ENCODE measurements at places on chromosomes 5 and 9.

- no peak for DNase-seq
These were observed 4.0 kb upstream of the RHOBTB3 start for GRCh38 chr5:95726811-95727763.

DNA sequence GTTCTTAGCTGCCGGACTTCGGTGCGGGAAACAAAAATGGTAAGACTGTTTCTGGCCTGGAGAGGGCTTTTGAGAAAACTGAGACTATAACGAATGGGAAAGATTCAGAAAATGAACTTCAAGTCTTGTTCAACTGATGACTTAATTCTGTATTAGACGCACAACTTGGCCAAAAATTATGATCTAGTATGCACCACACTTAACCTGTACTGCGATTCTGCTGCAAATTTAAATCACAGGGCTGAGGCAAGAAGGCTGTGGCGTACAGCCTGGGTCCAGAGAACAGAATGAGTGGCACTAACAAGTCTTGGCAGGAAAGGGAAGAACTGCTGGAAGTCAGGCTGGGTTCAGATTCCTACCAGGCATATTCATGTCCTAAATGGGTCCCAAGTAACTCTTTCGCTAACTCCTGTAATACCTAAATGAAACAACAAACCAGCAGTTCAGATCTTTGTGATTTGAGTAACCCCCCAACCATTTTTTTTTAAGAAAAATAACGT is 781 bp upstream of the COL23A1 start:
- DNase-seq = no peak

DNA sequence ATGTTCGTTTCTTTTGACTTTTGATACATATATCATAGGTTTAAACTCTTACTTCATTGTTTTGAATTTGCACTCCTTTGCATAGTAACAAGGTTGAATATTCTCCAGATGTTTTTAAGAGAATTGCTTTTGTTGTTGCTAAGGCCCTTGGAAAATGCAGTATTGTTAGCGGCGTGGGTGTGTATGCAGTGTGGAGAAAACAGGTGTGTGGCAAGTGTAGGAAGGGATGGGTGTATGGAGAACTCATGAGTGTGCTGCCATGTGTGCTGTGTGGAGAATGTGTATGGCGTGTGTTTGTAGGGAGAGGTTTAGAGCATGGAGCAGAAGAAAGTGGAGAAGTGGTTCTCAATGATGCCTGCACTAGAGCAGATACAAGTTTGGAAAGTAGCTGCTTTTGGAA is 87.3 kb downstream of the WWC1 start:
- DNase-seq = no peak

DNA sequence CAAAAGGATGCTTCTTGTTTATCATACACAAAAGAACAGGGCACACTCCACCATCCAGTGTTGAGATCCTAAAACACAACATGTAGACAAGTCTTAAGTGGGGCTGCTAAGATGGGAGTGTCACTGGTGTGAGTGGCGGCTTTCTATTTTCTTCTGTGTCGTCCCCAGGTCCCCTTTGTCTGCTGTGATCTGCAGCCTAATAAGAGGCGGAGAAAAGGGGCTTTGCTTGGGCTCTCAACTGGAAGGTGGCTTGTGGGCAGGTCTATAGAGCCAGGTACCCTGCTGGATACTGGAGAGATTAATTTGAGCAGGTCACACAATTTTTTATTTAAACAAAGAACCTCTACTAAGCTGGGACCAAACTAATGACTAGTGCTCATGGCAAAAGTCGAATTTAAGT is 126.1 kb upstream of the SAP30L start:
- DNase-seq = no peak

DNA sequence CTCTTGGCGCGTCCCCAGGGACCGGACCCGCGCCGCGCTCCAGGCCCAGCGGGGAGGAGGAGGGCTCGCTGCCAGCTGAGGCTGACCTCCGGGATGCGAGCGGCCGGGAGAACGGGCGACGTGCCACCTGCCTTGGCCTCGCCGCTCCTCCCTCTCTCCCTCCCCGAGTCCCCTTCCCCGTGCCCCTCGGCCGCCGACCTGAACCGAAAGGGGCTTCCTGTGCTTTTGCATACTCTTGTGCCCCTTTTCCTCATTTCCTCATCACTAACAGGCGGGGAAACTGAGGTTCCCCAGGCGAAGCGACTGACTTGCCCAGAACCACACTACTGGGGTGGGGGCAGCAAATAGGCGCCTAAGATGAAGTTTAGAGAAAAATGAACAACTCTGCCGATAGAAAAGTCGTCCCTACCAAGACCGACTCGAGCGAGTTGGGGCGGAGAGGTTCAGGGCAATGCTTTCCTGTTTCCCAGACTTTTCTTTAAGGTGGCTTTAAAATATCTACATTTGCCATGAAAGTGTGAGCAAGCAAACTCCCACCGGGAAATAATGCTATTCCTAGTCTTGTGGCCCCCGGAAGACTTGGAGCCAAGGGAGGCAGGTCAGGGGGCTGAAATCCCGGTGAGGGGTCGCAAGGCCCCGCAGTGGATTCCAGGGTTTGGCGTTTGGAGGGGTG is 580 bp upstream of the DUSP1 start:
- no peak for DNase-seq

GRCh38 chr5:180090769-180091546 is 19.4 kb upstream of the RNF130 start:
- no peak for DNase-seq

GRCh38 chr5:100479079-100479688 is 56.0 kb upstream of the FAM174A start:
- DNase-seq = no peak

DNA sequence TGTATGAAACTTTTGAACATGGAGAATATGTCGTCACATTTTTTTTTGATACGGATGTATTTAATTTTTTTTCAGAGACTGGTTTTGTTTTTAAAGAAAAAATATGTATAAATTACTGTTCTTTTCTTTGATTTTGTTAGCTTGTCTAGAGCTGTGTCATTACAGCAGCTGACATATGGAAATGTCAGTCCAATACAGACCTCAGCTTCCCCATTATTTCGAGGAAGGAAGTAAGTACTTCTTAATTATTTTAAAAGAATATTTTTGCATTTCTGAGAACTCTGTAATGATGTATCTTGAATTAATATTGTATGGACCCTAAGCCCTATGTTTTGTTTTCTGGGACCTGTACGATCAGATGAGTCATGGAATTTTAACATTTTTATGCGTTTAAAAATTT is 7.6 kb downstream of the TENT2 start:
- DNase-seq = no peak

DNA sequence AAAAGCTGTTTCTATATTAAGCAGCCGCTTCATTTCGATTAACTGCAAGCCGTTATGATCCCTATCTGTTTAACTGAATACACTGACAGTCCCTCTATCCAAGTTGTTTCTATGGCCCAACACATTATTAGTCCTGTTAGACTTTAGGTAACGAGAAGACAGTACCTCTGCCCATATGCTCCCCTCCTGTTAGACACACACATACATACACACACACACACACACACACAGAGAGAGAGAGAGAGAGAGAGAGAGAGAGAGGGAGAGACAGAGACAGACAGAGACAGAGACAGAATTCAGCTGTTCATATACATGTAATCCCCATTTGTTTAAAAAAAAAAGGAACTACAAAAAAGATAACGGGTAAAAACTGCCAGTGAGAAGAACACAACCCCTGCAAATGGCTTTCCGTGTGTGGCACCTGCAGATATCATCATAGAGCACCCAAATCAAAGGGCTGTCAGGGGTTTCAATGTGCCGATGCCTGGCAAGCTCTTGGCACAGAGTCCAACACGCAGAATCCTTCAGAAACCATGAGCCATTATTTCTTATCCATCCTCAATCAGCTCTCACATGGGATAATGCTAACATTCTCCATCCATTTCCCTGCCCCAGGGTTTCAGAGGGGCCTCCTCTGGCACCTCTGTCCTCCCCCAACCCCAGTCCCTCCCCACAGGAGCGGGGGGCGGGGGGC is 144.0 kb downstream of the MYO10 start:
- DNase-seq = no peak

DNA sequence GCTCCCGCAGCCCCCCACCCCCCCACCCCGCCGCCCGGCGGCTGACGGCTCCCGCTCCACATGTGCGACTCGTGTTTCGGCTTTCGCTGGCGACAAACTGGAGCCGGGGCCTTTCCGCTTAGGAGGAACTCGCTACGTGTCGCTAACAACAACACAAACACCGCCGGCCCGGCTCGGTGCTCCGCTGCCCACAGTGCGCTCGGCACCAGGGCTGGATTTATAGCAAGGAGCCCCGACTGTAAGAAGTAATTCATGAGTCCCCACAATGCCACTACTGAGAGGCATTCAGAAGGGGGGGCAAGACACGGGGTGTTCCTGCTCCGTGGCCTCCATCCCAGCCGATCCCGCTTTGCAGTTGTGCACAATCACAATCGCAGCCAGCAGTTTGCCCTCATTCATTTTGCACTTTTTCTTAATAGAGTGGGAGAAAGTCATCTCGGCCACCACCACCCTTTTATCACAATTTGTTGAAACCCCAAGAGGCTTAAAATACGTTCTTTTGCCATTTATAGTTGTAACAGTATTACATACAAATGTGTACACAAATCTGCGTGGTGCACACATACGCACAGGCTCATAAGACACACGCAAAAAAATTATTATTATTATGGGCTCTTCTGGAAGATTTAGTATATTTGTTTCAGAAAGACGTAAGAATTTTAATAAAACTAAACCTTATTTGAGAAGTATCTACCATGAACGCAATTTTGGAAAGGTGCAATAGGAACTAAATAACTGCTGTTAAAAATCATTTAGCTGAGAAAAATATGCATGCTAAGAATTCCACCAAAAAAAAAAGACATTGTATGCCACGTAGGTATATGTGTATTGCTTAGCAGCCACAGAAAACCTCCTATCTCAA is 48.1 kb downstream of the EBF1 start:
- no peak for DNase-seq

DNA sequence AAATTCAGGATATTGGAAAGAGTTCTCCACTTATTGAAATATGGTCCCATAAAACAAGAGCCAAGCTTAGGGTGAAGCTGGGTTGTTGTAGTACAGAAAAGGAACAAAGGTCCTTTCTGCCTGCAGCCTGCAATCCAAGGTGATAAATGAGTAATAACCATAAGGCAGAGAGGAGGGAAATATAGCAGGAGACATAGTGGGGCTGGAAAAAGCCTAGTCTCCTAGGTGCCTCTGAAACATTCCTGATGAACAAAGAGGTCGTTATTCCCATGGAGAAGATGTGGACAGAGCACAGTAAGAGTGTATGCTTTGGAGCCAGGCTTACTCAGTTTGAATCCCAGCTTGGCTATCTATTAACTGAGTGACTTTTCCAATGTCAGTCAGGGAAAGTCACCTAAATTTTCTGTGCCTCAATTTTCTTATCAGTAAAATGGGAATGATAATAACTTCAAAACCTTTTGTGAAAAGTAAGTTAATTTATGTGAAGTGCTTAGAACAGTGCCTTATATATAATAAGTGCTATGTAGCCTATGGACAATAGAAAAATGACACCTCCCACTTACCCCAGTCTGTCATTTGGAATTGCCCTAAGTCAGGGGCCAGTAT is 110.8 kb upstream of the GRIN3A start:
- no peak for DNase-seq

GRCh38 chr9:90726215-90726614 is 75.4 kb upstream of the SYK start:
- no peak for DNase-seq

- no peak for DNase-seq
These were observed 29.3 kb upstream of the CAMK4 start for GRCh38 chr5:111194925-111195324.

GRCh38 chr9:69364510-69365150 is 39.6 kb downstream of the ENTREP1 start:
- no peak for DNase-seq

- no peak for DNase-seq
These were observed 50.3 kb downstream of the SAR1B start for GRCh38 chr5:134582281-134582680.

GRCh38 chr9:83043597-83043996 is 19.3 kb downstream of the RASEF start:
- no peak for DNase-seq

GRCh38 chr9:10208691-10209069 is 404.1 kb downstream of the PTPRD start:
- DNase-seq = no peak

DNA sequence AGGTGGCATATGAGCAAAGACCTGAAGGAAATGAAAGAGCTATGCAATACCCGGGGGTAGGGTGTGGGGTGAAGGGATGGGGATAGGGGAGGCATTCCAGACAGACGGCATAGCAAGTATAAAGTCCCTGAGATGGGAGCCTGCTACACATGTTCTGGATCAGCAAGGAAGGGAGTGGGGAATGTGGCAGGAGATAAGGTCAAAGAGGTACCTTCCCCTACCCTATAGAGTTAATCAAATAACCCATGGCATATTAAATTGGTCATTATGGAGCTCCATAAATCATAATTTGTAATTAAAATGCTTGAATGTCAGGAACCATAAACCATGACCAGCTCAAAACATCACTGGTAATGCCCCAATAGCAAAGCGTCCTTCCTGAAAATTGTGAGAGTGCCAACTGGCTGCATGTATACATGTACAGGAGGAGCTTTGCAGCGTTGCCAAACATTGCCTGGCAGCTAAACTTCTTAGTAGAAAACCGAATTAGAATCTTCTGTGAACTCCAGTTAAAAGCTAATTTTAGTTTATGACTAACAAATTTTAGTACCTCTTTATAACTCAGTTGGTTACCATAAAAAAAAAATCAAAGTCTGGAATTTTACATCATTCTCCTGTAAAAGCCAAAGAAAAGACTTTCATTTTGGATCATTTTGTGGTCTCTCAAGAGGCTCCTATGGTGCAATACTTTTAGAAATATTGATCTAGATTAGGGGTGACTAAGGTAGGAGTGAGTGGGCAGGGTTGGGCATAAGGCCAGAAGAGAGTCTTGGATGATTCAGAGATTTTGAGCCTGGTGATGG is 4.7 kb downstream of the DNAI1 start:
- no peak for DNase-seq

- DNase-seq = no peak
These were observed 212.7 kb upstream of the CD180 start for GRCh38 chr5:67409126-67409777.

GRCh38 chr5:92977846-92978540 is 603.0 kb downstream of the NR2F1-AS1 start:
- no peak for DNase-seq

- no peak for DNase-seq
These were observed 27.6 kb downstream of the TBC1D2 start for GRCh38 chr9:98227883-98228282.

All from NCI-H2171 (cell line).